Stimulated activated memory B cell treated with anti-CD40 and anti-IgM and Interleukin-4, amounts not matched to agents 10 μg/mL and 1 μg/mL and 100 μg/mL, for 72 hours (primary cell): ENCODE measurements at places on chromosomes 13 and 19.

DNA sequence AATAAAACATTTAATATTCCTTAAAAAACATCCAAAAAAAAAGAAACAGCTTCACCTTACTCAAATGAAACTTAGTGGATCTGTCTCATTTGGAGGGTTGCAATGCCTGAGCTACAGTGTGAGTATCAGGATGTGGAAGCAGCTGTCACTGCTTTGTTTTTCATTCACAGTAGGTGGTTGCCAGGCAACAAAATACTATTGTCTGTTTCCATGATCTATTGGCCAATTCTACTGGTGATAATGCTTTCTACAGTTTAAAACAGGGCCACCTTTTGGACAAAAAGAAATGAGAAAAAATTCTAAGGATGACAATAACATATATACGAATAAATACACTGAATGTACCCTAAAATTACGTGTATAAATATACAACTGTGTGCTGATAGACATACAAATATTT lies 3.0 kb downstream of the ENOX1 start:
- no peak overlapping the region for H3K4me3 ChIP-seq
- no peak overlapping the region for H3K27ac ChIP-seq
- H3K36me3 ChIP-seq: no peaks in the 10 kb centered on the region
- H3K27me3 ChIP-seq: peaks cover 54% of the 10 kb centered on the region

- no peaks in the 10 kb centered on the region for H3K4me1 ChIP-seq
- H3K27me3 ChIP-seq: peaks cover 9% of the 10 kb centered on the region
- H3K27ac ChIP-seq: no peak overlapping the region
- H3K36me3 ChIP-seq: no peaks in the 10 kb centered on the region
- no peak overlapping the region for H3K4me3 ChIP-seq
- no peak for ATAC-seq
Observed at GRCh38 chr13:25890671-25891212, 161.1 kb downstream of the SHISA2 start.

GRCh38 chr13:109983447-109983846 lies 197.1 kb upstream of the IRS2 start:
- H3K27me3 ChIP-seq: peaks cover 7% of the 10 kb centered on the region
- ATAC-seq: no peak
- no peaks in the 10 kb centered on the region for H3K36me3 ChIP-seq

- H3K27ac ChIP-seq: no peak overlapping the region
- ATAC-seq: no peak
- no peaks in the 10 kb centered on the region for H3K4me1 ChIP-seq
Observed at GRCh38 chr13:60981407-60981806, 434.2 kb downstream of the PCDH20 start.

DNA sequence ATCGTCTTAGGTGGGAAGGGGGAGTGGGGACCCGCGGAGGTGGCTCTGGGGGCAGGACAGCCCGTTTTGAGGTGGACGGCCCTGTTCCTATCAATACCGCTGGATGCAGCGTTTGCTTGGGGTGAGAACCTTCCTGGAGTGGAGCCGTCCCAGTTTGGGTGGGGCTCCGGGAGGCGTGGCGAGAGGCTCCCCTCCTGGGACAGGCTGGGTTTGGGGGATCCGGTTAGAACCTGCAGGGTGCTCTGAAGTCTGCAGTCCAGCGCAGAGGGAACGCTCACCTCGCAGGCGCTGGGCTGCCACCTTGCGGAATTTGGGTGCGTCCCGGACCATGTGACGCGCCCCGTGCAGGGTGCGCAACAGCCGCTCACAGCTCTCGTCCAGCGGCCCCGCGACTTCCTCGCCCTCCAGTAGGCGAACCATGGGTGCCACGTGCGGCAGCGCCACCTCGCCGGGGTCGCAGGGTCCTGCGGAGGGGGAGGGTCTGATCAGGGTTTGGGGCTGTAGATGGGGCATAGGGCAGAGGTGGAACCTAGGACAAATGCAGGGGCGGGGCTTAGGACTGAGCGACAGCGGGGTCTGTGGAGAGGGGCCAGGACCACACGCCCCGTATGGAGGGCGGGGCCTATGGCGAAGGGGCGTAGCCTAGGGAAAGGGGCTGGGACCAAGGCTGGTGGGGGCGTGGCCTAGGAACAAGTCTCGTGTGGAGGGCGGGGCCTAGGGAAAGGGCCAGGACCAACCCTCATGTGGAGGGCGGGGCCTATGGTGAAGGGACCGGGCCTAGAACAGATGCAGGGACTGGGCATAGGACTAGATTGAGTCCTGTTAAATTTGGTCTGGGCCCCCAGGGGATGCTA lies 13.8 kb downstream of the SH2D3A start:
- H3K4me3 ChIP-seq: peak overlapping the region; percentile 95
- no peaks in the 10 kb centered on the region for H3K27me3 ChIP-seq
- peak; percentile 94 for ATAC-seq
- peak overlapping the region; percentile 96 for H3K27ac ChIP-seq
- peaks cover 53% of the 10 kb centered on the region for H3K36me3 ChIP-seq

- no peak overlapping the region for H3K27ac ChIP-seq
- no peak overlapping the region for H3K4me3 ChIP-seq
- no peak for ATAC-seq
- H3K36me3 ChIP-seq: no peaks in the 10 kb centered on the region
- H3K27me3 ChIP-seq: peaks cover 26% of the 10 kb centered on the region
- H3K4me1 ChIP-seq: peaks cover 18% of the 10 kb centered on the region
Observed at GRCh38 chr13:28584873-28585381, 74.0 kb upstream of the POMP start.

- peak overlapping the region; percentile 81 for H3K4me3 ChIP-seq
- H3K4me1 ChIP-seq: peaks cover 75% of the 10 kb centered on the region
- peak; percentile 89 for ATAC-seq
- peak overlapping the region; percentile 94 for H3K27ac ChIP-seq
- H3K36me3 ChIP-seq: no peaks in the 10 kb centered on the region
Observed at GRCh38 chr13:99498171-99499161, 2.8 kb upstream of the TM9SF2 start.
